ENCODE measurements at places on chromosomes 4 and X.

GRCh38 chr4:25913851-25914669 is at the start of gene SMIM20:
TSS of gene SMIM20 (plus strand) at chr4:25914220. CDS start at chr4:25914314, 94 bp downstream.
- DNase-seq: peak; percentile 93

DNA sequence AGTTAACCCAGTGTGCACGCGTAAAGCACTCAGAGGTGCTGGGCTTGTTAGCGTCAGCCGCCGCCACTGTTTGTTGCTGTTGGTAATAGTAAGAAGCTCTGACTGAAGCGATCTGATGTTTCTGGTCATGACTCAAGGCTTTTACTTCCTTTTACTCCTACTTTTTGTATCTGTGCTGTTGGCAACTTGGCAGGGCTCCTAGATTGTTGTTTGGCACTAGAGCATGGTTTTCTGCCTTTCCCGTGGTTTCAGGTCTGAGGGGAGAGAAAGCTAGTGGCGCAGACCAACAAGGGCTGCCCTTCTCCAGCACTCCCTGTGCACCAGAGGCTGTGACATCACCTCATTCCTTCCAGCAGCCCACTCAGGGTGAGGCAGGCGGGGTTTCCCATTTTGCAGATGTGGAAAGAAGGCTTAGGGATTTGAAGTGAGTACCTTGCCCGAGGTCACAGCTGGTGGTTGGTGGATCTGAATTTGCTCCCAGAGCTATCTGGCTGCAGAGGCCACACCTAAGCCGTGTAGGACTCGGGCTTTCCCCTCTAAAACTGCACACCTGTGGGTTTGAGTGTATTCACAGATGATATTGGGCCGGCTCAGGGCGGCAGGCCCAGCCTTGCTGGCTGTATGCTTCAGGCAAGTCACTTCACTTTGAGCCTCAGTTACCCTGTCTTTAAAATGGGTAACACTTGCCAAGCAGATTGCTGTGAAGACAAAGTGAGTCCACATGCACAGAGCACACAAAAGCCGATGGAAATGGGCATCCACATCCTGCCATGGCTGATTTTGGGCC is 51.2 kb upstream of the TADA2B start:
- peak; percentile 26 for DNase-seq

DNA sequence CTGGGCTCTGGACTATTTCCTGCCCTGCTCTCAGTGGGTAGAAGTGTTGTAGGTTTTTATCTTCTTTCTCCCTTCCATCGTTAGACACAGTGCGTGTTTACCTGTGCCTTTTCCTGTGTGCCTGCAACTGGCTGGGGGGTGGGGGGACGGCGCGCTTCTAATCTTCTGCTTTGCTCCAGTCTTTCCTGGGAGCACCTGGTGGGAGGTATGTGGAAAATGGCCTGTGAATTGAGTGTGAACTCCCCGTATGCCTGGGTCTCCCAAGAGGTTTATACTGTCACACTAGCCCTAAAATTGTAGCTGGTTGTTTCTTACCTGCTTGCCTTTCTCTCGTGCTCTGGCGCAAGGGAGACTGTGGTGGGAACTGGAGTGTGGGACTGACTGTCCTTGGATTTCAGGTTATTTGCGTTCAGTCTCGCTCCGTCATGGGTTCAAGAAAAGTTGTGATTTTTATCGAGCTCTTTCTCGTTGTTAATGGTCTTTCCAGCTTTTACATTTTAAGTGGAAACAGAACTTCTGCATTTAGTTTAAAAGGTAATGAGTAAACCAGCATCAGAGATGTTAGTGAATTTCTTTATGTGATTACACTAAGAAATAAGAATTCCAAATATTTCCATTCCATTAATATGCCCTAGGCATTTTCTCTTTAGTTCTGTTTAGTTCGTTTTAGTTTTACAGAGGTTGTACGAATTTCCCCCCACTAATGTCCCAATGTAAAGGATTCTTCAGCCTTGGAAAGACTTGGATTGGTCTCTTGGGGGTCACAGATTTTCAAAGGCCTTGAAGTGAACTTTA is 15.3 kb downstream of the MRPL1 start:
- no peak for DNase-seq

DNA sequence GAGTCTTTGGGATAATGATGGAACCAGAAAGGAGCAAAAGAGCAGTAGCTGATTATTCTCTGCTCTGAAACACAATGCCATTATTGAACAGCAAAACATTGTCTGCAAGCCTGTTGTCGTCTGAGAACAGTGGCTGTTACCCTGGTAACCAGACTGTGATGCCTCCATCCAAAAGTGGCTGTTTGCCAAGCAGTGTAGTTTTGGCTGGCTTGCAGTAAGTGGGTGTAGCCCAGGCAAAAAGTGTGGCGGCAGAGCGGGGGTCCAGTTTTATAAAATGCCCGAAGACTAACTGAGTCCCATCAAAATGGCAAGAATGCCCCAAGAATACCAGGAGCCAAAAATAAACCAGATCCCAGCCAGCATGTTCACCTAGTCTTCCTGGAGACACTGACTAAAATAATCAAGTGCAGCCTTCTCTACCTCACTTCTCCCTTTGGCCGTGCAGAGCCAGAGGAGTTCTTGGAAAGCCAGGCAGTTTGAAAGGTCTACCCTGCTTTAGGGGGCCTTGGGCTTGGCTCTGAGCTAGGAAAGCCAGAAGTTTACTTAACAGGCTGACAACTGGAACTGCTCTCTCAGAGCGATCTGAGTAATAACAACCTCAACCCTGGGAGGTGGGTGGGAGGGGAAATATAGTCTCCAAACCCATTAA is 2.6 kb downstream of the PLP1 start:
- no peak for DNase-seq

DNA sequence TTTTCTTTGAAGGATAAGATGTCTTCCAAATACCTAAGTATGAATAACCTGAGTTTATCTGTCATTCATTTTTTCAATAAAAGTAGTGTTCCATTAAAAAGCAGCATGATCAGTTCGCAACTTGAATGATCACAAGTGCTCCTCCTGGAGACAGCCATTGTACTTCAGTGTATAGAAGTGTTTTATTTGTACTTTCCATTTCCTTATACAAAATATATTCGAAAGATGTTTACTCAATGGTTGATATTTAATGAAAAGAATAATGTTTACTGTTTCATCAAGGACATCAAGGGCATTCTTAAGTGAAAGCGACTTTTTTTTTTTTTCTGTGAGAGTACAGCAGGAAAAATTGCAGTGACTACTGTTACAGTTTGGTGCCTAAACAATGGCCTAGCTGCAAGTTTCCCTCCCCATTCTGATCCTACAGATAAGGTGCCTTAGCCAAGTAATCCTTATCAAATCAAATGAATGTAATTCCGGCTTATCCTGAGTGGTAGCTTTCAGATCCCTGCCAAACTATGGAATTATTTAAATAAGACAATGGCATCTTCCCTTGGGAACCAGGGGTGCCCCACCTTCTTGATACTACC is 69.0 kb upstream of the IL15 start:
- no peak for DNase-seq

- no peak for DNase-seq
These were observed 6.7 kb downstream of the LAMP2 start for GRCh38 chrX:120462370-120462769.

GRCh38 chr4:154471032-154471431 is 20.6 kb downstream of the DCHS2 start:
- DNase-seq: no peak

- DNase-seq: no peak
These were observed 1469.0 kb upstream of the PABPC4L start for GRCh38 chr4:135670548-135670947.

DNA sequence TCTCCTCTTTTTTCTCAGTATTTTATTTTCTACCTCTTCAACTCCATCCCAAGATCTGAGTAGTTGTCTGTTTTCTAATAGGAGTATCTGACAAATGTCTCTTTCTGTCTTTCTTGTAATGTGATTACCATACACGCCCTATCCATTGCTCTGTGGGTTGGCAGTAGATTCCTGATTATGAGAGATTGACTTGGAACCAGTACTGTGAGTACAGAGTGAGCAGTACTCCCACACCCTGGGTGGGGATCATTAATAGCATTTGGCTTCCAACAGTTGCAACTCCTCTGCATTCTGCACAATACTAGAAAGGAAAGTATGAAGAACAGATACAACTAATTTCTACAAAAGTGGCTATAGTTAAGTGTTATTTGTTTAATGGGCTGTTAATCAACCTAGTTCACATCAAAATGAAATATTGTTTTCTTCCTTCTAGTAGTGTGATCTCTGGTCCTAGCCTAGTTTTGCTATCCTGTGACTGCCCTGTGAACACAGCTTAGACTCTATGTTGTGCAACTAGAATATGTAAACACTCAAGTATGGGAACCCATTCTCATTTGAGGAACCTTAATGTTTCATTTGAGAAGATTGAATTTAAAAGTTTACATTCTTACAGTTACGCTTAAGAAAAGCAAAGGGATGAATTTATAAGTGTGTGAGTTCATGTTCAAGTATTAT is 112.9 kb downstream of the PTPN13 start:
- DNase-seq: peak; percentile 69

DNA sequence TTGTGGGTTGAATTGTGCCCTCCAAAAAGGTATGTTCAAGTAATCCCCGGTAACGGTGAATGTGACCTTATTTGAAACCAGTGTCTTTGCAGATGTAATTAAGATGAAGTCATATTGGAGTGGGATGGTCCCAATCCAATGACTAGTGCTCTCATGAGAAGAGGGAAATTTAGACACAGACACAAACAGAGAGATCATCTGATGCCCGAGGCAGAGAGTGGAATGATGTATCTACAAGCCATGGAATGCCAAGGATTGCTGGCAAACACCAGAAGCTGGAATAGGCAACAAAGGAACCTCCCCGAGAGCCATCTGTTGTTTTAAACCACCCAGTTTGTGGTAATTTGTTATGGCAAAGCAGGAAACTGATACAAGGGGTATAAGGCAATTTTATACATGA is 35.1 kb downstream of the RPS6KA3 start:
- DNase-seq: no peak

GRCh38 chrX:118493016-118493415 is 2.6 kb upstream of the DOCK11 start:
- no peak for DNase-seq

DNA sequence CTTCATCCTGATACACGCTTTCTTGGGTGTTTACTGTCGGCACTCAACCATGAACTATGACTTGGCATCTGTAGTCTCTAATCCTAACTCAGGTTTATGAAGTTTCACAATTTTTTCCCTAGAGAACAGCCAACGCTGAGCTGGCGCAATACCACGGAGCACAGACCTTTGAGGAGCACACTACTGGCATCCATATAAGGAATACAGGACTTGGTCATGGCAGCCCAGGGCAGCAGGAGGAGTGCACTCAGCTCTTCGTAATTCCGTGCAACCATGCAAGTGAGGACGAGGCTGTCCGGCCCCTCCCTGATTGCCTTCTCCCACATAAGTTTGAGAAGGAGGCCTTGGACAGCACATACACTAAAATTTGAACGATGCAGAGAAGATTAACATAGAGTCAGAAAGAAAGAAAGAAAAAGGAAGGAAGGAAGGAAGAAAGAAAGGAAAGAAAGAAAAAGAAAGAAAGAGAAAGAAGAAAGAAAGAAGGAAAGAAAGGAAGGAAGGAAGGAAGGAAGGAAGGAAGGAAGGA is 41.0 kb upstream of the PDLIM5 start:
- DNase-seq: no peak

DNA sequence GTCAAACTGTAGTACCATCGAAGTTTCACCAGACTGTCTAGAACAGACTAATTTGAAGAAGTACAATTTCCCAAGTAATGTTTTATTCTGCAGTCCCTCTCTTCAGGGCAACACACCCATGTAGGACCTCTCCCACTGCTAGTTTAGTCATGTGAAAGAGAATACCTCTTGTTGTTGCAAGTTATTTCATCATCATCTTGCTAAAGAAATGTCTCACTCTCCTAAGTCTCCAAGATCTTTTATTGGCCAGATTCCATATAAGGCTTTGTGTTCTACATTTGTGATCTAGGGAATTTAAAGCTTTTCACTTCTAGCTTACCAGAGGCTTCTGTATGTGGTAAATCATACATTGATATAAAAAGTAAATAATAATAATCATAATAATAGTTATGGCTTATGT is 745.3 kb upstream of the MAGEB2 start:
- DNase-seq: no peak

DNA sequence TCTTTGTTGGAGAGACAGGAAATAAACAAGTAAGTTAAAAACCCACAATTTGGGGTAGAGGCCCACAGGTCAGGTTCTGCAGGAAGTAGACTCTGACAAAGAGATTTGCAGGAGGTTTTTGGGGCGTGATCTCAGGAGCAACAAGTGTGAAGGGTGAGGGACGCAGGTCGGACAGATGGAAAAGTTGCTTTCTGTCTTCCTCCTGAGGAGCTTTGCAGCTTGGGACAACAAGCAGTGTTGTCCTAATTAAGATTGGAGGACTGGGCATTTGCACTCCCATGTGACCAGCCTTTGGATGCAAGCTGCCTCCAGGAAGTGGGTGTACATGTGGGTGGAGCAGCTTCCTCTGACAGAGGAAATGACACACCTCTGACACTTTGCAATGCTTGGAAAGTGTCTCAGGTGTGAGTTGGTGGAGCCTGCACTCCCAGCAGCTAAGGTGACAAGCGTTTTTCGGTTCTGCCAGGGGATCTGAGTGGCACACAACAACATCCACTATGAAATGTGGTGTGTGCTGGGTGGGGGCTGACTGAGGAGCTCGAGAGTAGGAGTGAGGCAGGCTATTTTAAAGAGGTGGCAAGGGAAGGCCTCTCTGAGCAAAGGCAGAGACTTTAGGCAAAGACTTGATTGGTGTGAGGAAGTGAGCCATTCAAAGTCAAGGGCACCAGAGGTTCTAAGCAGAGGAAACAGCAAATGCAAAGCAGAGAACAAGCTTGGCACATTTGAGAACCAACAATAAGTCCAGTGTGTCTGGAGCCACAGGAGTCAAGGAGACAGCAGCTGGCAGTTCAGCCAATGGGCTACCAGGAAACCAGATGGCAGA is 339.8 kb upstream of the GATB start:
- peak; percentile 26 for DNase-seq

- no peak for DNase-seq
These were observed 95.1 kb downstream of the MAD2L1 start for GRCh38 chr4:119971431-119972084.

GRCh38 chr4:83382850-83383249 is 48.2 kb upstream of the HPSE start:
- no peak for DNase-seq

DNA sequence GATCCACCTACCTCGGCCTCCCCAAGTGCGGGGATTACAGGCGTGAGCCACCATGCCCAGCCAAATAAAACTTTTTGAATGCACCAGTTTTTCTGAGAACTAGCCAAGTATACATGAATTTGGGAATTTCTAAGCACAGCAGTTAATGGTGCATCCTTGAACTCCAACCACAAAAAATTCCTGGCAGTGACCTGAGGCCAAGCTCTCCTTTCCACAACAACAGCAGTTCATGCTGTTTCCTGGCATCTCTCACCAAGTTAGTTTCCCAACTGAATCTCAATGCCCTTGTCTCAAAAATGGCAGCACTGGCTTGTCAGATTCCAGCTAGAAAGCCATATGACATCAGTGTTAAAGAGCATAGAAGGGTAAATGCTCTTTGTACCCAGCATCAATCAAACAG is 15.9 kb upstream of the XKRX start:
- DNase-seq: no peak
